ENCODE measurements at places on chromosomes 6 and 20.
A peak's percentile ranks its signal among the peaks of the same experiment; 100 is the strongest.

GRCh38 chr6:96450770-96451130 lies 70.9 kb upstream of the UFL1 start:
- no peak for DNase-seq

GRCh38 chr6:7418238-7418905 lies 28.8 kb downstream of the RIOK1 start:
- DNase-seq: no peak

DNA sequence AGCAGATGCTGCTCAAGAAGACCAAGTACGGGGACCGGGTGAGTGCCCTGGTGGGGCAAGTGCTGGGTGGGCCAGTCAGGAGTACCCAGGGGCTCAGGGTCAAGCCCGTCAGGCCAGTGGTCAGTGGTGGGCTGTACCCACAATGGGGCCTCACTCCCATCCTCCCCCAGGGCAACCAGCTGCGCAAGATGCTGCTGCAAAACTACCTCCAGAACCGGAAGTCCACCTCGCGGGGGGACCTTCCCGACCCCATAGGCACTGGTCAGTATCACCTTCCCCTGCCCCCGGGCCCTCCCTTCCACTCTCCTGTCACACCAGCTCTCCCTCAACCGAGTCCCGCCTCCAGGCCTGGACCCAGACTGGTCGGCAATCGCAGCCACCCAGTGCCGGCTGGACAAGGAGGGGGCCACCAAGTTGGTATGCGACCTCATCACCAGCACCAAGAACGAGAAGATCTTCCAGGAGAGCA lies 27.0 kb downstream of the UQCC2 start:
- DNase-seq: no peak

- no peak for DNase-seq
These were observed 198.5 kb downstream of the TBXT start for GRCh38 chr6:165969184-165969583.

DNA sequence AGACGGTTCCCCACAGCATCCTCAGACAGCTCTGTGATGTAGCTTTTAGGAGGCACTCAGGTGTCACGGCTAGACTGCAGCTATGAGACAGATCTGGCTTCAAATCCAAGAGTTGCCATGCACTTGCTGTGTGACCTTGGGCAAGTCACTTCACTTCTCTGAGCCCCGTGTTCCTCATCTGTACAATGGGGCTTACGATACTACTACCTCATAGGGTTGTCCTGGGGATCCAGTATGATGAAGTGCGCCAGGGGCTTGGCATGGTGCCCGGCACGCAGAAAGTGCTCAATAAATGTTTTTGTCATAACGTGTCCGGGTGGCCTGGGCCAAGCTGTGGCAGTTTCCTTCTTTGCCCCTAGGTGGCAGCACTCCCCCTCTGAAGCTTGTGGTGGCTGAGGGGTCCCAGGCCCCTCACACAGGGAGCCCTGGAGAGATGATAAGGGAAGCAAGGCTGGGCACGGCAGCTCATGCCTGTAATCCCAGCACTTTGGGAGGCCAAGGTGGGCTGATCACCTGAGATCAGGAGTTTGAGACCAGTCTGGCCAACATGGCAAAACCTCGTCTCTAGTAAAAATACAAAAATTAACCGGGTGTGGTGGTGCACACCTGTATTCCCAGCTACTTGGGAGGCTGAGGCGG lies 19.1 kb upstream of the CHMP4B start:
- DNase-seq: peak; percentile 53

DNA sequence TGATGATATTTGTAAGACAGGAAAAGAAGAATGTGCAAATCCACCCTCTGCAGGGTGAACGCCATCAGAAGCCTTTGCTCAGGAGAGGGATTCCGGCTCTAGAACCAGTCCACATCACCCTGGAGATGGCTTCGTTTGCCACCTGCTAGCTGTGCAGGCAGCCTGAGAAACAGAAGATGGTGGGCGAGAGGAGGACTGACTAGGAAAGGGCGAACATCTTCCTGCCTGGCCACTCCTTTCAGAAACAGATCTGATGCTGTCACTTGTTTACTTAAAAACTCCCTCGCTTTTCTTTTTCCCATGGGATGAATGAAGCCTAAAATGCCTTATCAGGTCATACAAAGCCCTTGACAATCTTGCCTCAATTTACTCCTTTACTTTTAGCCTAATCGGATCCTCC lies 1.2 kb downstream of the PTPRA start:
- peak; percentile 26 for DNase-seq

- no peak for DNase-seq
These were observed 11.2 kb downstream of the RNGTT start for GRCh38 chr6:88952065-88952704.

GRCh38 chr20:24981790-24982189 lies 10.8 kb downstream of the APMAP start:
- no peak for DNase-seq

DNA sequence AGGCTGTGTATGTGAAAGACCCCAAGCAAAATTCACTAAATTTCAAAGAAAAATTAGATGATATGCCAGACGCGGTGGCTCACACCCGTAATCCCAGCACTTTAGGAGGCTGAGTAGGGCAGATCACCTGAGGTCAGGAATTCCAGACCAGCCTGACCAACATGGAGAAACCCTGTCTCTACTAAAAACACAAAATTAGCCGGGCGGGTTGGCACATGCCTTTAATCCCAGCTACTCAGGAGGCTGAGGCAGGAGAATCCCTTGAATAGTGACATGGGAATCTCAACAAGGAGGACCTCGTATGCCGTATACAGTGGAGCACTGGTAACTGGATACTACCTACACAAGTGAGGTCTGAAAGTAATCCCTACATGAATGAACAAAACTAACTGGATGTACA lies 92.7 kb upstream of the JARID2 start:
- DNase-seq: no peak

DNA sequence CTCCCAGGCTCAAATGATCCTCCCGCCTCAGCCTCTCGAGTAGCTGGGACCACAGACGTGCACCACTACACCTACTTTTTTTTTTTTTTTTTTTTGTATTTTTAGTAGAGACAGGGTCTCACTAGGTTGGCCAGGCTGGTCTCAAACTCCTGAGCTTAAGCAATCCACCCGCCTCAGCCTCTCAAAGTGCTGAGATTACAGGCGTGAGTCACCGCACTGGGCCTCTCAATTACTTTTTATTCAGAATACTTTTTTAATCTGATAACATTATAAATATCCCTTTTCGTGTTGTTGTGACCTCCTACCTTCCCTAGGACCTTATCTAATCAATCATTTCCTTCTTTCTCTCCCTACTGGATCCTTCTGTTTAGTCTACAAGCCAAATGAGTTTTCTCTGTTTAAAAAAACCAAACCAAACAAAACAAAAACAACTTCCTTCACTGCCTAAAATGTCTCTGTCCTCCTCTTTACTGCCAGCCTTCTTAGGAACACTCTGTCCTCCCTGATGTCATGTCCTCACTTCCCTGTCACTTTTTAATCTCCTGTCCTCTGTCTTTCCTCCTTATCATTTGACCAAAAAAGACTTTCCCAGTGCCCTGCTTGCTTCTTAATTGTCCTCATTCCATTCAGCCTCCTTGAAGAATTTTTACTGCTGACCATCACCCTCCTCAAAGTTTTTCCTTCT lies 85.0 kb downstream of the CAP2 start:
- DNase-seq: no peak

DNA sequence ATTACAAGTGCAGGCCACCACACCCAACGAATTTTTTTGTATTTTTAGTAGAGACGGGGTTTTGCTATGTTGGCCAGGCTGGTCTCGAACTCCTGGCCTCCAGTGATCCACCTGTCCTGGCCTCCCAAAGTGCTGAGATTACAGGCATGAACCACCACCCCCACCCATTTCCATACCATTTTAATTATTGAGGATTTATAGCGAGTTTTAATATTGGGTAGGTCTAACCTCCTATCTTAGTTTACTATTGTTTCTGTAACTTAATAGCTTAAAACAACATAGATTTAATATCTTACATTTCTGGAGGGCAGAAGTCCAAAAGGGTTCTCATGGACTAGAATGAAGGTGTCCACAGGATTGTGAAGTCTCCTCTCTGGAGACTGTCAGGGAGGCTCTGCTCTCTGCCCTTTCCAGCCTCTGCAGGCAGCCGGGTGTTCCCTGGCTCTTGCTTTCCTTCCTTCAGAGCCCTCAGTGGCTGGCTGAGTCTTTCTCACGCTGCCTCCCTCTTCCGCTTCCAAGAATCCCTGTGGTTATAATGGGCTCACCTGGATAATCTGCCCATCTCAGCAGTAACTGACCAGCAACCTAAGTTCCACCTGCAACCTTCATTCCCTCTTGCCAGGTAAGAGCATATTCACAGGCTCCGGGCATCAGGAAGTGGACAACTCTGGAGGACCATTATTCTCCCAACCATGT lies 18.6 kb upstream of the BCAS4 start:
- no peak for DNase-seq

All from activated CD4-positive, alpha-beta T cell treated with anti-CD3 and anti-CD28 coated beads, Interleukin-2, amount 50 U/mL, for 48 hours (primary cell).